ENCODE measurements at places on chromosomes 2 and 18.

GRCh38 chr2:200161458-200161857, 145.0 kb upstream of the SPATS2L start:
- DNase-seq, result no peak

DNA sequence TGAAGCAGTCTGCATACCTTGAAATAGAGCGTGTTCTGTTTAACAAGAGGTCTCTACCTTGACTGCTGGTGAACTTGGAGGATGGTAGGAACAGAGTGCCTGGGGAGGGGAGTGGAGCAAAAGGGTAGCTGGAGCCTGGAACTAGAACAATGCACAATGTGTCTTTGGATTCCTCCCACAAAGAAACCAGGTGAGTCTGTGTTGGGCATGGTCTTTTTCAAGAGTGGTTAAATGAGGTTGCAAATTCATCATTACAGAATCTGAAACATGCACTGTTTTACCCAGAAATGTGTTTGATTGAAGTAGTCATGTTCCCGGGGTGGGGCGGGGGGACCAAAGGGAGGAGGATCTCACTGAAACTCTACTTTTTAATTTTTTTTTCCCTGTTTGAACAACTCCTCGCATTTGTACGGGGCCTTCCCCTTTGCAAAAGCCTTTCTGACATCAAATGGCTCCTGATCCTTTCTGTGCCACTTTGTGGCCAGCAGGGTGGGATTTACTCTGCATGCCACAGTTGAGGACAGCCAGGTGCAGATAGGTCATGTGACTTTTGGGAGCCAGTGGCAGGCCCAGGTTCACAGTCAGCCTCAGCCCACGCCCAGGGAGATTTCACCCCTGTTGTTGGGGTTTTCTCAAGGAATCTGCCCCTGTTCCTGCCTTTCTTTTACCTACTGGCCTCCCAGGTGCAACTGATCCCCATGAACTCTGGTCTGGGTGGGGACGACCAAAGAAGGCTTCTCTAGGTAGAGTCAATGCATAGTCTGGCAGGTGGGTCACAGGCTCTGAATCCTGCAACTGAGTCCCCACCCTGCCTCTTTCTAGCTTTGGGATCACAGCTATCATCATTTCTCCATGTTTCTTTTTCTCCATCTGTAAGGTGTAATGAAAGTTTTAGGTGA, 28.2 kb downstream of the MYCN start:
- no peak for DNase-seq

GRCh38 chr2:227846831-227847230, 24.6 kb upstream of the DAW1 start:
- no peak for DNase-seq

- DNase-seq, result no peak
Measured at GRCh38 chr2:118102433-118103082, 14.3 kb downstream of the INSIG2 start.

DNA sequence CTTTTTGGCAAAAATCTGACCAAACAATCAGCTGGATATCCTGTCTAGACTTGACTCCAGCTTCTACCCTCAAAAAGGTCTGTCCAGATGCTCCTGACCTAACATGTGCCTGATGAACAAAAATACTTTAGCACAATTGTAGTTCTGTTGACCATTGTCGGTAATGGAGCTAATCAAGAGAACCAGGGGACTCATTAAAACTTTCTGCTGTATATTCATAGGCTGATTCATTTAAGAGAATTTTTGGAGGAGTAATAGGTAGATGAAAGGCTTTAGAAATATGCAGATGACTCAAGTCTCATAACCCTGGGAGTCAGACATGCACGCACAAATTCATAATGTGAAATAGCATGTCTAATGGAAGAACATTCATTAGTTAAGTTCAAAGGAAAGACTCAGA, 514.2 kb downstream of the TXNL1 start:
- DNase-seq, result no peak

- no peak for DNase-seq
Measured at GRCh38 chr2:46351750-46352138, 54.5 kb downstream of the EPAS1 start.

- no peak for DNase-seq
Measured at GRCh38 chr2:202574541-202574940, 60.2 kb upstream of the FAM117B start.

- no peak for DNase-seq
Measured at GRCh38 chr18:8668381-8668780, 37.0 kb upstream of the MTCL1 start.

- DNase-seq, result no peak
Measured at GRCh38 chr2:40317761-40318160, 134.1 kb downstream of the SLC8A1 start.

GRCh38 chr2:200784215-200784614, 27.5 kb upstream of the BZW1 start:
- no peak for DNase-seq

GRCh38 chr2:212330263-212330662, 208.3 kb downstream of the ERBB4 start:
- DNase-seq, result no peak

GRCh38 chr2:190205657-190206056, 114.0 kb downstream of the HIBCH start:
- no peak for DNase-seq

- no peak for DNase-seq
Measured at GRCh38 chr18:25470062-25470461, 118.1 kb upstream of the ZNF521 start.

Data from RKO (cell line).